ENCODE measurements at places on chromosomes 7 and 10.

DNA sequence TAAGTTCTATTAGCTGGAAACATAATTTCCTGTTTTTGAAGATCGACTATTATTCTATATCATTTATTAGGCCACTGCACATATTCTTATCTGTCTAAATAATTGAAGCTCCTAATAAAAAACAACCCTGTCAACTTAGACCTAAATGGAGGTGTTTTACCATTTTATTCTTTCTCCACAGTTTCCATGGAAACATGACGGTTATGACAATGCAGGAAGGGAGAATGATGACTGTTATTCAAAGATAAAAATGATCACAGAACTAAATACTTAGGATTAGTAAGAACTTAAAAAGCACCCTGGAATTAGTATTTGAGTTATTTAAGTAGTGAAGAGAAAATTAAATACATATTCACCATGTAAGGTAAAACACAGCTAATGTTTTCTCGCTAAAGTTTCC is 119.9 kb upstream of the DKK1 start:
- no peak for DNase-seq

- DNase-seq: peak; percentile 84
Observed at GRCh38 chr7:157009170-157009777, 1.2 kb downstream of the MNX1 start.

DNA sequence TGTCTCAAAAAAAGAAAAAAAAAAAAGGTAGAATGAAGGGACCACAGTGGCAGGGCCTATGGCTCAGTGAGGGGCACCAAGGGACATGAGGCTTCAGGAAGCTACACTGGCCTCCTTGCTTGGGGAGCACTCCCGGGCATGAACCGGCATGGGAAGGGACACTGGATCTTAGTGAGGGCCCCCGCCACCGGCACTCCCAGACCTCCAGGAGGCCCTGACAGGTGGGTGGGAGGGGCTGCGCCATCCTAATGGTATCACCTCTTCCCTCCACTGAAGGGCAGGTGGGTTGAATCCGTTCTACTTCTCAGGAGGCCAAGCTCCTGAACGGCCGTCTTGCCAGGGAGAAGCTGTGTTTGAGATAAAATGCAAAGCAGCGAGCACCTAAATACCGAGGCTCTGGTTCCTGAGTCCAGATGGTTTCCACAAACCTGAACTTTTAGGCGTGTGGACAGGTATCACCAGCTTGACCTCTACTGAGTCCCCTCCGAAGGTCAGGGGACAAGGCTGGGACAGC is 69.8 kb downstream of the C10orf143 start:
- no peak for DNase-seq

- DNase-seq: no peak
Observed at GRCh38 chr10:69912589-69912988, 110.9 kb downstream of the COL13A1 start.

DNA sequence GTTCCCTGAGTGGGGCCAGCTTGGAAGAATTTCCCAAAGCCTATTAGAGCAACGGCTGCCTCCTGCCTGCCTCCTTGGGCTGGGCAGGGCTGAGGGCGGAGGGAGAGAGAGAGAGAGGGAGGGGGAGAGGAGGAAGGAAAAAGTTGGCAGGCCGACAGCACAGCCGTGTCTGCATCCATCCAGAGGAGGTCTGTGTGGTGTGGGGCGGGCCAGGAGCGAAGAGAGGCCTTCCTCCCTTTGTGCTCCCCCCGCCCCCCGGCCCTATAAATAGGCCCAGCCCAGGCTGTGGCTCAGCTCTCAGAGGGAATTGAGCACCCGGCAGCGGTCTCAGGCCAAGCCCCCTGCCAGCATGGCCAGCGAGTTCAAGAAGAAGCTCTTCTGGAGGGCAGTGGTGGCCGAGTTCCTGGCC is at the start of gene AQP1:
Gene AQP1, plus strand, starts transcription at position 293 of the 409 bp plus-strand sequence. Its CDS starts 57 bp downstream, at position 350.
- peak; percentile 74 for DNase-seq

DNA sequence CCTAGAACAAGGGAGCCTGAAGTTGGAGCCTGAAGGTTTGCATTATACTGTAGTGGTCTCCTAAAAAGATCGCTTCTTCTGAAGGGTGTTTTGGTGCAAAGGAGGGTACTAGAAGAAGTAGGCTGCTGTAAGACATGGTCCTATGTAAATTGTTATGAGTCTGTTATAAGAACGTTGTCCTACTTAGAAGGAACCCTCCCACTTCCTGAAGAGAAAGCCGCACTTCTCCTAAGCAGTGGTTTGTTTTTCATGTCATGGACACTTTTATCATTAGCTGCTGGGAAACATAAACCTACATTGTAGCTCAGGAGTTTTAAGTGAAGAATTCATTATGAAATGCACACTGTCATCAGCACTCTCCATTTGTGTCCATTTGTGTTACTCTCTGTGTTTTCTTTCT is 129.1 kb upstream of the ITGB1 start:
- DNase-seq: no peak

DNA sequence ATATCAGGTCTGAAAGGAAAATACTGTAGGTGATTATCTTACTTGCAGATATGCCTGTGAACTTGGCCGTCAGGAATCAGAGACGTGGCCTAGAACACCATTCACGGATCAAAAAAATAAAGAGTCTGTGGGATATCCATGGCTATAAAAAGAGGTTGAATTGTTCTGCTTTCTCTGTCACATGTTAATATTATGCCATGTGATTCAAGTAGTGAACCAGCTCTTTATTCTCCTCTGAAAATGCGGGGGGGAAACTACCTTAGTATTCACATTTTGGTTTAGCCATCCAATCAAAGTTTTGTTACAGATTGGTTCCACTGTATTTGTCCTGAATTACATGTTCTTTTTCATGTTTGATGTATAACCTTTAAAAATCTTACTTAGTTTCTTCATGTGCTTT is 120.5 kb downstream of the CCNY start:
- no peak for DNase-seq

GRCh38 chr10:78579995-78580394 is 488.8 kb upstream of the ZMIZ1 start:
- DNase-seq: peak; percentile 35

GRCh38 chr7:72334066-72334465 is 78.1 kb downstream of the CALN1 start:
- DNase-seq: no peak

GRCh38 chr7:155477476-155477875 is 19.5 kb downstream of the EN2 start:
- DNase-seq: no peak

DNA sequence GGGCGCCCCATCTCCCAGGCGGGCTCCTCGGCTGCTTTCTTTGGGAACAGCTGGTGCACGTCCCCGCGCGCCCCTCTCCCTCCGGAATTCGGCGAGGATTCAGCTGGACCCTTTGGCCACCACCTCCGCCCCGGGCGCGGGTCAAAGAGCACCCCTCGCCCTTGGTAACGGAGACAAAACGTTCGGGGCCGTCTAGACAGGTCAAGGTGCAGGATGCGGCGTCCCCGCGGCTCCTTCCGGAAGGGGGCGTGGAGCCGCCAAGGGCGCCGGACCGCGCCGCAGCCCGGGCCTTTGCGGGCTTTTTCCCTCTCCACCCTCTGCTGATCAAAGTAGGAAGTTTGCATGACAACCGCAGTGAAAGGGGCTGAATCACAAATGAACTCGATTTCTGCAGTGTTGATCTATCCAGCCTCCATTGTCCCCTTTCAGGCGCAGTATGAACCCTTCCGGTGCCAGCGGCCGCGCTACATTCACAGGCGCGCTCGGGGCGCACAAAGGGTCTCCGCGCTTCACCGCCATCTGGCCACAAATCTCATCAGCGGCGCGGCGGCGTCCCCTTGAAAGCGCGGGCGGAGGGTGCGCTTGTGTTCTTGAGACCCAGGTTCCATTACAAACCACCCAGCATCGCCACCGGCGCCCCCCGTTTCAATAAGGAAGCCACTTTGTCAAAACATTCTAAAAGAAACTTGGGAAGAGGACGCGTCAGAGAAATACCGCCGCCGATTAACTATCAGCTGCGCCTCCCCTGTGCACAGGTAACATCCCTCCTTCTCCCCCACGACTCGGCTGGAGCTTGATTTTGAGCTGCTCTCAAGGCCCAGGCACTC is 36.4 kb downstream of the CNPY1 start:
- peak; percentile 13 for DNase-seq
